T follicular helper cell (primary cell): ENCODE measurements at places on chromosomes 5 and 9.

- DNase-seq = peak; percentile 87
Observed at GRCh38 chr5:58460002-58460731, at the start of gene PLK2. Gene PLK2, minus strand, starts transcription at chr5:58460086. Its CDS starts 127 bp downstream, at chr5:58459959.

DNA sequence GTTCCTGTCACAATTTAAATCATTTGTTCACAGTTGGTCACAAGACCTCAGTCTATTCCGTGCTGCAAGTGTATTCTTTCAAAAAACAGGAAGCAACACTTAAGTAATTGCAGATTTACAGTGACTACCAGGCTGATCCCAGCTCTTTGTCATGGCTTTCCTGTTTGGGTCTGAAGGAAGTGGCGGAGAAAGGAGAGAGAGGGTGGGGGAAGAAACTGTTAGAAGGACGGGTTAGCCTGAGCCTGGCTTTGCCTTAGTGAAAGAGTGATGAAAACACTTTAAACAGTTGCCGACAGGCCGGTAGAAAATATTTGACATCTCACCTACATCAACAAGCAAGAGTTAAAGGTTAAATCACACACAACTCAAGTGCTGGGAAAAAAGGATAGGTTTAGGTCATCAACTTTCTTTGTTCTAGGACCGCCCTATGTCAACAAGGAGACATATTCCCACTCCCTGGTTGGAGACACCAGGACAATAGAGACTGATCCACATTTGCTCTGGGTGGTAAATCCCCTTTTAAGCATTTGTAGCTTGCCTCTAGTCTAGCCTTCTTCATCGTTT lies 102.2 kb upstream of the DAB2 start:
- DNase-seq = no peak

DNA sequence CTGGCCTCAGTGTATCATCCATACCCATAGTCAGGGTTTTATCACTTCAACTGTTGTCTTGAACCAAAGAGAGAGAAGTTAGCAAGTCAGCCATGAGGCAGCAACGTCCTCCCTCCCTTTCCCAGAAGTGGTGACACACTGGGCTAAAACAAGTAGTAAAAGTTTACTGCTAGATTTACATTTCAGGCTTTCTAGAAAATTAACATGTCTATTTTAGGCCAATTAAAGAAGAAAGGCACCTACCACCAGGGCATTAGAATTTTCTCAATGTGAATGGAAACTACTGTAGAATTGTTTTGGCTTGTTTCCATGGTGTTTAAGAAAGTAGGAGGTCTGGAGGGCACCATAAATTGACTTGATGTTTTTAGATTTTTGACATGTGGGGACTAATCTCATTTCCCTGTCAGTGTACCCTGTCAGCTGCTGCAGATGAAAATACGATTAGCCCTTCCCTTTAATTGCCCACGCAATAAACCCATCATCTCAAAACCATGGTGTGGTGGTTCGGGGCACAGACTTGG lies 121.8 kb upstream of the ELL2 start:
- DNase-seq = no peak

- no peak for DNase-seq
Observed at GRCh38 chr5:148452499-148453193, 68.9 kb downstream of the FBXO38 start.

DNA sequence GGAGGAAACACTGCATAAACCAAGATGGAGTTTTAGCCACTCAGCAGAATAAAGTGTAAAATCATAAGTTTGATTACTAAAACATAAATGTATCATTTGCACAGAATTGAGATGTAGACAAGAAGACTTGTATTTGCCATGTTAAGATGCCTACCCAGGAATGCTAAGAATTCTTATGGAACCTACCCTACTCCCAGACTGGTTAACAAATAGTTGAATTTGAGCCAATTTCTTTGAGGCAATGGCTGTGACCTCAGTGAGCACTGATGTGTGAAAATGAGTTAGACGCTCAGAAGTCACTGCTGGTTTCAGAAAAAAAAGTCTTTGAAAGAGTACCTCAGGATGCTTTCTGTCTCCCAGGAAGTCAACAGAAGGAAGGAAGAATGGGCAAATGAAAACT lies 95.6 kb downstream of the ESM1 start:
- DNase-seq = no peak

- no peak for DNase-seq
Observed at GRCh38 chr9:99873531-99873930, 32.9 kb upstream of the STX17 start.

- no peak for DNase-seq
Observed at GRCh38 chr5:16311666-16312065, 132.1 kb upstream of the MARCHF11 start.

GRCh38 chr5:36861871-36862270 lies 14.7 kb upstream of the NIPBL start:
- DNase-seq = no peak

- DNase-seq = no peak
Observed at GRCh38 chr5:89595056-89595455, 712.1 kb upstream of the MEF2C start.

DNA sequence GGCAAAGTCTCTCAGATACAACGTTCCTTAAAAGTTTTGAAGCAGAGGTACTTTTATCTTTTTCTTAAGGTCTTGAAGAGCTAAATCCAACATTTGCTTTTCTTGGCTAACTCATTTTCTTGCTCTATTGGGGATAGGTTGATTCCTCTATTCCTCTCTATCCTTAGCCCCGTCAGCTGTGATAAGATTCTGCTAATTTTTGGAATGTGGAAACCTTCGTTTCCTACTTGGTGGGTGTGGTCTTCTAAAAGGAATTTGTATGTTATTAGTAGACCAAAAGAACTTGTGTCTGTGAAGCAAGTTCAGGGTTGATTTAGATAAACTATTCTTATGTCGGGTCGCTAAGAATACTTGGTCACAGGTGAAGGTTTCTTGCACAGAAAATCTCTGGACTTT lies 308.6 kb downstream of the ADAMTS6 start:
- no peak for DNase-seq

GRCh38 chr9:20684875-20685696 lies 1.0 kb downstream of the FOCAD start:
- no peak for DNase-seq

GRCh38 chr5:1544294-1544961 lies 20.7 kb upstream of the LPCAT1 start:
- DNase-seq = no peak

DNA sequence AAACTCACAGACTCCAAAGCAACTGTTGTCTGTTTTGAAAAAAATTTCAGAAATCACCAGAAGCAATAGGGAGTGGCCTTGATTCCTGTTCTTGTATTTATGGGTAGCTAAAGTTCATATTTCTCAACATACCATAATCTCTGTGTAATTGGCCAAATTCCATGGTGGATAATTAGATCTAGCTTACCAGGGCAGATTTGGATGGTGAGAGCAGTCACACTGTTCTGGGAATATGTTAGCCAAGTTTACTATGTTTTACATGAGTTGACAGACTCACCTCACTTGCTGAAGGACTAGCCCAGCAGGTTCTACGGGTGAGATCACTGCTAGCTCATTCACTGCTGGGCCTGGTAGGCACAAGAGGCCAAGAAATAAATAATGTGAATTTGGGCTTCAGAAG lies 32.7 kb upstream of the CDKN2B start:
- no peak for DNase-seq
